ENCODE measurements at places on chromosomes 5 and 9.
A peak's percentile ranks its signal among the peaks of the same experiment; 100 is the strongest.

DNA sequence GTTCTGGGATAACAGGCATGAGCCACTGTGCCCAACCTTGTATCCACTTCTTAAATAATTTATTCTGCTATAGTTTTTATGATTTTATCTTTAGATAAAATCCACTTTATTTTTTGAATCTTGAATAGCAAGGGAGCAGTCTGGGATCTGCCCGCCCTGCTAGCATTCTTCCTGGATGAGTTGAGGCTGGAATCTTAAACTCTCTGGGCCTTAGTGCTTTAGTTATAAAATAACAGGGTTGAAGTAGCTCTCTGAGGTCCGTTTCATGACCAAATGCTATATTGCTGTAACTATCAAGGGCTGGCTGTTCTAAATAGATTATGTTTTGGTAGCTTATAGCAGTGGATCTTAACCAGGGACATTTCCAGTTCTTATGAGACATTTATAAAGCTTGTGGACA is 20.8 kb downstream of the ACER2 start:
- no peak for DNase-seq

GRCh38 chr9:83066771-83067170 is 3.8 kb upstream of the RASEF start:
- no peak for DNase-seq

GRCh38 chr5:133848341-133848811 is 120.0 kb downstream of the C5orf15 start:
- DNase-seq: no peak

GRCh38 chr5:175753536-175754402 is 95.9 kb downstream of the HRH2 start:
- no peak for DNase-seq

GRCh38 chr5:15383469-15383868 is 116.5 kb upstream of the FBXL7 start:
- DNase-seq: no peak

- DNase-seq: no peak
Measured at GRCh38 chr5:26031481-26031880, 1006.9 kb downstream of the CDH9 start.

DNA sequence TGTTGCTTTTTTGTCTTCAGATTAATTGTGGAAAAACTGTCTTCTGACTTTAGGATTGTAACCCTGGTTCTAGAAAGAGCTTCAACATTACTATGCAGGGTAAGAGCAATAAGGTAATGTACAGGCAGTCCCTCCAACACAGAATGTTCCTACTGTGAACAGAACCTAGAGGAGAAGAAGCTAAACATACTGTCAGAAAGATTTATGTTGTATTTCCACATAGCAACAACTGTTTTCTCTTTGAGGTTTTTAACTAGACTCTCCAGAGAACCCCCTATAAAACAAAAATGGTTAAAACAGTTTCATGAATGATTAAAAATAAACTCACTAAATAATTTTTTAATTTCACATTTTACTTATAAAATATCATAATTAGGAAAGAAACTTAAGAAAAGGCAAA is 64.3 kb upstream of the NAA35 start:
- no peak for DNase-seq

GRCh38 chr5:9558319-9558965 is 12.6 kb upstream of the SEMA5A start:
- DNase-seq: no peak

DNA sequence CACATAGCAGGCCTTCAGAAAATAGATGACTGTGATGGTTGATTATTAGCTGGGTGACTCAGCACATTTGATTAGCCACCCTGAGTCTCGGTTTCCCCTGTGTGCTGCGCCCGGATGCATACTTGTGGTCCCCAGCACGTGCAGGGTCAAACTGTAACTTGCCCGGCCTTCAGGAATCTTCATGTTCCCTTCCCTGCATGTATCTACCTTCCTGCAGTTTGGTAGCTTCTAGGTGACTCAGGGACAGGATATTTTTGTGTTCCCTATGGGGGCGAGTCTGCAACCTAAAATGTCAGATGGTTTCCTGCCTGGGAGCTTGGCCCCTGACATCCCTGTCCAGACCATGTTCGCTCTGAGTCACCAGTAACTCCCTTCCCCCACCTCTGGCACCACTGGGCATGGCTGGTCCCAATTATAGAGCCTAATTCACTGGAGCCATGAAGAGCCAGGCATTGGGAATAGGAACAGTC is 13.2 kb downstream of the PTGS1 start:
- peak; percentile 36 for DNase-seq

DNA sequence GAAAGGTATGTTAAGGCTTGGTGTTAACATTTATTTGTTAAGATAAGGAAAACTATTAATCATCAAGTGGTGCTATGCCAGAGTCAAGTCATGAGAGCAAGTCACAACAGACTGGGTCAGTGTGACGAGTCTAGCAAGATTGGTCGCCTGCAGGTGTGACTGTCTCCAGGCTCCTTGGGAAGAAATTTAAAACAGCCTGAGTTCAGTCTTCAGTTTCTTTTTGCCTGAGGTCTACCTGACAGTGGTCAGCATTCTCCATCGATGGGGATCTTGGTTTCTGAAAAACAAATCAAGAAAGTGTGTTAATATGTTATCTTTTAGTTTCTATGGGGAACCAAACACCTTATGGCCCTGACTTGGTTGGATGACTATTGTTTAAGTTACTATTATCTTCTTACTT is 56.3 kb downstream of the CETN3 start:
- DNase-seq: no peak

- no peak for DNase-seq
Measured at GRCh38 chr5:34703767-34704713, 47.9 kb downstream of the RAI14 start.

DNA sequence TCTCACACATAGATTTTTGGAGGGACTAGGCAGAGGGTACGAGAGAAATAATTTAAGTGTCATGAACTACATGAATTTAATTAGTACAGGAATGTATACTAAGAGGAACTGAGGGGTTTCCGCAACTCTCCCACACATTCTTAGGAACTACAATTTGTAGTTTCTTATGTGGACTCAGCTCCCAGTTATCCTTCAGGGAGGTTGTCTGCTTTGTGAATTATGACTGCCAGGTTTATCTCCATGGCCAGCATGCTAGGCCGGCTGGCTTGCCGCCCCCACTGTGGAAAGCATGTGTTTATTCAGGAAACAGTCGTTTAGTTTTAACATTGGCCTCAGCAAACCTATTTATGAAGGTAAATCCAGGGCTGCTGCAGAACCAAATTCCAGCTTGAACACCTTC is 415.0 kb downstream of the KCTD16 start:
- no peak for DNase-seq

DNA sequence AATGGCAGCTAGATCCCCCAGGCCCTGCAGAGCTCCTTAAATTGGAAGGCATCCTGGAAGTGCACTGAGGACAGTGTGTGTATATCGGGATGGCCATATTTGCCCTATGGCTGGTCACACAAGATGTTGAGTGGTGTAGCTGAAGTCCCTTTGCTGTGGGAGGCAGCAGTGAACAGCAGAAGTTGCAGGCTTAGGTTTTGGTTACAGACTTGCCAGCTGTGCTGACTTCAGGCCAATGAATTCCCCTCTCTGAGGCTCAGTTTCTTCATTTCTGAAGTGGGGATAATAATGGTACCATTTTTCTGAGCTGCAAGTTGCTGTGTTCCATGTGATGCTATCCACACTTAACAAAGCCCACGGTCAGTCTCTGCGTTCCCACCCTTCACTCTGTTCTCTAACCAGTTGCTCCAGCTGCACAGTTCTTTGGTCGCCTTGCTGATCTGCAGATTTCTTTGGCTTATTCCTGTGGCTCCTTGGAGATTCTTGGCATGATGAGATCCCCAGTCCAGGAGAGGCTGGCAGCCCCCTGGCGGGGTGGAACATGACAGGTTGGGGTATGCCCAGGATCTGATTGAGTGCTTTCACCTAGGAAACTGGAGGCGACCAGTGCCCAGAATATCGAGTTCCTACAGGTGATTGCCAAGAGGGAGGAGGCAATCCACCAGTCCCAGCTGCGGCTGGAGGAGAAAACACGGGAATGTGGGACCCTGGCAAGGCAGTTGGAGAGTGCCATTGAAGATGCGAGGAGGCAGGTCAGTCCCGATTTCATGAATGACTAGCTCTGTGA is 6.5 kb upstream of the GLE1 start:
- no peak for DNase-seq

GRCh38 chr5:59792983-59793585 is 100.4 kb downstream of the PDE4D start:
- DNase-seq: peak; percentile 87

- DNase-seq: no peak
Measured at GRCh38 chr5:142253938-142254337, 70.9 kb downstream of the SPRY4 start.

DNA sequence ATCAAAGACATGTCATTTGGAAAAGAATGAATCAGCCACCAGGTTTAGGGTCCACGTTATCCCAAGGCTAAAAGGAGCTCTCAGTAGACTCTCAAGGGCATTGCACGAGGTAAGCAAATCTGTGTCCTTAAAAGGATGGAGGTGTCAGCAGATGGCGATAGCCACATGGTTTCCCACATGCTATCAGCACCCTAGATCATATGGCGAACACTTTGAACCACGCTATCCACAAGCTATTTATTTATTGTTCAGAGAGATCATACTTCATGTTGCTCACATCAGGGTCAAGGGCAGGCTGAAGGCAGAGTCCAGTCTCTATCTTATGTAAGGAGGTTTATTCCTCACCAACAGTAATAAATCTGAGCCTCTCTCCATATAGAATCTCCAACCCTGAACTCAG is 43.7 kb downstream of the CDH6 start:
- no peak for DNase-seq

DNA sequence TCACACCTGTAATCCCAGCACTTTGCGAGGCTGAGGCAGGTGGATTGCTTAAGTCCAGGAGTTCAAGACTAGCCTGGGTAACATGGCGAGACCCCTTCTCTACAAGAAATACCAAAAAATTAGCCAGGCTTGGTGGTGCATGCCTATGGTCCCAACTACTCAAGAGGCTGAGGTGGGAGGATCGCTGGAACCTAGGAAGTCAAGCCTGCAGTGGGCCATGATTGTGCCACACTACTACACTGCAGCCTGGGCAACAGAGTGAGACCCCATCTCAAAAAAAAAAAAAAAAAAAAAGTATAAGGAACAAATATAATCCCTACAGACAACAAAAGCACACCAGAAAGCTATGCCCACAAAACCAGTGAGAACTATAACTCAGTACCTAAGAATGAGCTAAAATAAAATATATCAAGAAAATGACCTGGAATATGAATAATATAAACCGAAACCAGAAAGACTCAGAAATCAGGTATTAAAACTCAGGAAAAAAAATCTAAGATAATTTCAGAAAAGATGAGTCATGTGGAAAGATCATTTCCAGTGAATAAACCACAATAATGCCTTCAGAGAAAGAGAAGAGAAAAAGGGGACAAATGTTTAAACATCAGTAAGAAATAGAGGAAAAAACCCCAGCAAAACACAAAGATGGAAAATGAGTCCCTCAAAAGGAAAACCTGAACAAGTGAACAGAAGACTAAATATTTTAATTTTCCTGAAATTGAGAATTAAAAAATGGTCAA is 57.4 kb downstream of the GOLPH3 start:
- DNase-seq: no peak

- DNase-seq: no peak
Measured at GRCh38 chr9:37002413-37003217, 31.5 kb downstream of the PAX5 start.

DNA sequence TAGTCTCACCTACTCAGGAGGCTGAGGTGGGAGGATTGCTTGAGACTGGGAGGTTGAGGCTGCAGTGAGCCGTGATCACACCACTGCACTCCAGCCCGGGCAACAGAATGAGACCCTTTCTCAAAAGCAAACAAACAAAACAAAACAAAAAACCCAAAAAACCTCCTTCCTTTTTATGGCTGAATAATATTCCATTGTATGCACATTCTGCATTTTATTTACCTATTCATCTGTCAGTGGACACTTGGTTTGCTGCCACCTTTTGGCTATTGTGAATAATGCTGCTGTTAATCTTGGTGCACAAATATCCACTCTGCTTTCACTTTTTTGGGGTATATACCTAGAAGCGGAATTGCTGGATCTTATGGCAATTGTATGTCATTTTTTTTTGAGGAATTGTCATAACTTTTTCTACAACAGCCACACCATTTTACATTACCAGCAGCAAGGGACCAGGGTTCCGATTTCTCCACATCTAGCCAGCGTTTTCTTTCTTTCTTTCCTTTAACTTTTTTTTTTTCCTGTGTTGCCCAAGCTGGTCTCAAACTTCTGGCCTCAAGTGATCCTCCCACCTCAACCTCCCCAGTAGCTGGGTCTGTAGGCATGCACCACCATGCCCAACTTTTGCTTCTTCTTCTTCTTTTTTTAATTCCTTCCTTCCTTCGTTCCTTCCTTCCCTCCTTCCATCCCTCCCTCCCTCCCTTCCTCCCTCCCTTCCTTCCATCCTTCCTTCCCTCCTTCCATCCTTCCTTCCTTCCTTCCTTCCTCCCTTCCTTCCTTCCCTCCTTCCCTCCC is 30.6 kb downstream of the NKX2-5 start:
- DNase-seq: peak; percentile 53

DNA sequence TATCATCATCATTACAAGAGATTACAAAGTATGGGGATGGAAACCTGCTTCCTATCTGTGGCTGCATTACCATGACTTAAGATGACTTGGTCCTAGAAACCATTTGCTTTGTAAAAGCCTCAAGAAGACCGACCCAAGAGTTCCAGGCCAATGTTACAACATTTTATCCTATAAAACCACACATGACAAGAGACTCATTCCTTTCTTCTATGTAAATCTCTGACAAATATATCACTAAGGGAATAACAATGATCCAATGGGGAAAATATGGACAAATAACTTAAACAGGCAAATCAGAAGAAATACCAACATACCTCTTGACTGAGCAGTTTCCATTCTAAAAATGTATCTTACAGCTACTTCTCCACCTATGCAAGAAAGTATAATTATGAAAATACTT is 44.3 kb upstream of the VPS13A start:
- no peak for DNase-seq

DNA sequence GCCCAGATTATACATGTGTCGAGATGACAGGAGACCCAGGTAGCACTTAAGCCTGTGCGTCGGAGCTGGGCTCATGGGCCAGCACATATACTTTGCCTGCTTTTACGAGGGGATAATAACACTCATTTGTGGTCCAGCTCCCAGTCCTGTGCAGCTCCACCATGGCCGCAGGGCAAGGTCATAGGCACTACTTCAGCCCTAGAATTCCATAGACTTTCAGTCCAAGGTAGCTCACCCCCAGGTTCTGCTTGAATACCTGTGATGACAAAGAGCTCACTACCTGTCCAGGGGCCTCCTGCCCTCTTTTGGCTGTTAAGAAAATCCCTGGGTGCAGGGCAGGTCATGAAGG is 1.7 kb downstream of the CORO2A start:
- no peak for DNase-seq

DNA sequence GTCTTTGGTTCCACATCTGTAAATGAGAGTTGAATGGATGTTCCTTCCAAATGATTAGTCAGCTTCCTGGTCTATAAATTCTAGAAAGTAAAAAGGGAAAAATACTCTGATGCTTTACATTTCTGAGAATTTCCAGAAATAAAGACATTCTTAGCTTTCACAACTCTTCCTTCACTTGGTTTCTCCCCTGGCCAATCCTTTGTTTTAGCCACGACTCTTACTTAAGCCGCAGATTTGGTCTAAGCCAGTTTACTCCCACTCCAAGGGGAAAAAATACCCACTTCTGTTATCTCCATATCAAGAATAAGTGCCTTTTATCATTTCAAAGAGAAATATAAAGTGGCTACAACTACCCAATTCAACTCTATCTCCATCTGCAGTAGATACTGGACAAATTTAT is 29.7 kb downstream of the PWWP2A start:
- DNase-seq: no peak
